Germinal center (tissue), 1 donor: ENCODE measurements at places on chromosomes 12 and 14.

DNA sequence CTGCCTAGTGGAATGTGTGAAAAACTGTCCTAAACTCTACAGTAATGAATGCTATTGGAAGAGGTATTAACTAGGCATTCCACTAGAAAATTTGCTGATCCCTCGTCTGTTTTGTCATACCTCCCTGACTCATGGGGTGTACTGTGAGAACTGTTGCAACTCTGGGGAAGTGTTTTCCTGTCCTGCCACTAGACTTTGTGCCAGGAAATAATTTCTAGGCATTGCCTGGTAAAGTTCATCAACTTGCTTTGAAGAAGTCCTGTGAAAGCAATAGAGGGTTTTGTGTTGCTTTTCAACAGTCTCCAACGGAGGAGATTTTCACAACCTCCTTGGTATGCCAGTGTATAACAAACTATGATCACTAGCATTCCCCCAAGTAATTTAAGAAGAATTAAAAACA is 139.9 kb downstream of the AKAP6 start:
- no peak for DNase-seq

DNA sequence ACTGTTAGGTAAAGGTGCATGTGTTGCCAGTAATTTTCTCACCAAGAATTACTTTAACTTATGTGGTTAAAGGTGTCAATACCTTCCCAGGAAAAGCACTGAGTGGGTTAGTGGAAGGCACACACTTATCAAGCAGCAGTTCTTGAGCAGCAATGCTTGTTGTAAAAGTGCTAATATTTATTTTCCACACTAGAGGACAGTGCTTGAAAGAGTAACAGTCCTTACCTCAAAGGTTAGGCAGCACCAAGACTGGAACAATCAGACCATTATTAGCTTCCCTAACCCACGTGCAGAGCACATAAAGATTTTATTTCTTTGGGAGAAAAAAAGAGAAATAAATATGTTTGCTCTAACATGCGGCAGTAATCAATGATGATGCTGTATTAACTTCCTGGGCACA is 48.8 kb upstream of the KRR1 start:
- no peak for DNase-seq

DNA sequence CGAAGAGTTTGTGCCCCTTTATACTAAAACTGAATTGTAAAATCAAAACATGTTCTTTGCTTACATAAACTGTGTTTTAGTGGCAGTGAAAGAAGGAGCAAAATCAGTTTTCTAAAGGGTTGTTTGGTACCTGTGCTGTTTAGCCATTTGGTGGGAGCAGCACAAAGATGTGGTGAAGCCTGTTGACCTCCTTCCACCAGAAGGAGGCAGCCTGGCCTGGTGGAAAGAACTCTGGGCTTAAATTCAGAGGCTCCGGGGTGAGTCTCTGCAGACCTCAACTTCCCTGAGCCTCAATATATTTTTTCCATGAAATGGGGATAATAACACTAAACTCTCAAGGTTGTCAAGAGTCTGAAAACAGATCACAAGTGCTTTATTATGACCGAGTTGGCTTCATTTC is 502.5 kb downstream of the VRK1 start:
- DNase-seq = no peak

GRCh38 chr12:131830335-131830913 is 2.2 kb downstream of the MMP17 start:
- DNase-seq = peak; percentile 24

- no peak for DNase-seq
These were observed 54.7 kb upstream of the GTF2A1 start for GRCh38 chr14:81275305-81276072.

DNA sequence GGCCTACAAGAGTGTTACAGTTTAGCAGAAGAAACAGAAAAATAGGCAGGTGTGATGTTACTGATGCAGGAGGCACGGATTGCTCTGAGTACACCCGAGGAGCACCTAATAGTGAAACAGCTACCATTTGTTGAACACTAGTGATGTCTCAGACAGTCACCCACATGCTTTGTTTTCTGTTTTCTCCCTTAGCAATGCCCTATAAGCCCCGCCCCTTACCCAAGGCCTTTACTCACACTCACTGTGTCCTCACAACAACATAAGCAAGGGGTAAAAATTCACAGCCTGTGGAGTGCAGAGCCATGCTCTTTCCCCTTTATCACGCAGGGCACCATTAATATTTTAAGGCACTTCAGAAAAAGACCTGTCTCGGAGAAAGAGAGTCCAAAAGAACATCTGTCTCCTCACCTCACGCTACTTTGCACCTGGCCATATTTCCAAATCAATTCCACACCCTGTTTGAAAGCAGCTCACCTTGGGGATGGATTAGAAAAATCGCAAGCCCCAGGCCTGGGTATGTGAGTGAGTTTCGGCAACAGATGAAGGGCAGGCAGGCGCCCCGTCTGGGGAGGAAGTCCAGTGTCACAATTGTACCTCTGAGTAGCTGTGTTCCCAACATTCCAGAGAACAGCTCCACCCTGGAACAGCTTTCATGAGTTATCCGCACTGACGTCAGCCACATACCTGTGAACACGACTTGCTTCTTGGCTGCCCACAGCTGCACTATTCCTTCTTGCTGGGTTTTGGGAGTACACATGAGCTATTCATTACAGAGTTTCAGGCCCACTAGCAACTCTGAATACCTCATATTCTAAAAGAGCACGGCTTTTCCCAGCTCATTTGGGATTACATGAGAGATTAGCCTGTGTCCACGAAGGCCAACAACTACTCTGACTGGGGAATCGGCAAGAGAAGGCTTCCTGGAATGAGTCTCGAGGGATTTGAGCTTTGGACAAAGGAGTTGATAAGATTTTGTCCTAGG is 26.0 kb downstream of the MAPK1IP1L start:
- DNase-seq = no peak

DNA sequence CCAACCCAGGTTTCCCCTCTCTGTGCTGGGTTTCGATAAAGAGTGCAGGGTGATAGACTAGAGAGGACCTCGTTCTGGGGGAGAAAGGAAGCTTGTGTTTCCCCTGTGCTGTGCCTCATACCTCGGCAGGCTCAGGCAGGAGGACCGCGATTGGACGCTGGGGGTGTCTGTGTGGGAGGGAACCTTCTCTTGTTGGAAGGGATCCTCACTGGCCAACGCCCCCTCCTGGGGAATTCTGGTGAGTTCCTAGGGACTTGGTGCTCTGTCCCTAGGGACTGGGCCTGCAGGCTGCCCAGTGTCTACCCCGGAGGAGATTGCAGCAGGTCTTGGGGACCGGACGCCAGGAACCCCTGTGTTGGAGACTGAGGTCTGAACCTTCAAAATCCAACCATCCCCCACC is 157.4 kb upstream of the PRMT8 start:
- no peak for DNase-seq
